ENCODE measurements at places on chromosomes 6 and 20.

DNA sequence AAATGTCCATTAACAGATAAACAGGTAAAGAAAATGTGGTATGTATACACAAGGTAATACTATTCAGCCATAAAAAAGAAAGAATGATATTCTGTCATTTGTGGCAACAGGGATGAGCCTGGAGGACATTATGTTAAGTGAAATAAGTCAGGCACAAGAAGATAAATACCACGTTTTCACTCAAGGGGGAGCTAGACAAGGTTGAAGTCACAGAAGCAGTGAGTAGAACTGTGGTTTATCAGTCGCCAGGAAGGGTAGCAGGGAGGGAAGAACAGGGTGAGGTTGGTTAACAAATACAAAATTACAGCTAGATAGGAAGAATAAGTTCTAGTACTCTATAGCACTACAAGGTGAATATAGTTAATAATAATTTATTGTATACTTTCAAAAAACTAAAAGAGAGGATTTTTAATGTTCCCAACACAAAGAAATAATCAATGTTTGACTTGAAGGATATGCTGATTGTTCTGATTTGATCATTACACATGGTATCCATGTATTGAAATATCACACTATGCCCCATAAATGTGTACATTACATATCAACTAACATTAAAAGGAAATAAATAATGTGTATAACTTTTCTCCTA lies 21.1 kb downstream of the RTN4IP1 start:
- peak; percentile 47 for DNase-seq

GRCh38 chr20:34553366-34553867 lies 5.1 kb upstream of the MAP1LC3A start:
- DNase-seq = no peak

DNA sequence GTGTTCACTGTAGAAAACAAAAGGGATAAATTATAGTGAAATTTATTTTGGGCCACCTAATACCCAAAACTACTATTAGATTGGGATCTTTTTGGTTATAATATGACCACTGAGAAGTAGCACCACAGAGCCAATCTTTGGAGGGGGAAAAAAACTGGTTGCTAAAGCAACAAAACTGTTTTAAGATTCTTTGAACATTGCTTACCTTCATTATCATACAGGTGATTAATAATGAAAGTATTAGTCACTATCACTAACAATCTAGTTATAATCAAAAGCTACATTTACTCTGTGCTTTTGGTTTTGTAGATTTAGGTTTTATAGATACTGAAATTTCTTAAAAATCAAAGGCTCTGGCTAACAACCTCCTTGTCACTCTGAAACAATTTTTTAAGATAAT lies 31.7 kb downstream of the STX7 start:
- DNase-seq = no peak

DNA sequence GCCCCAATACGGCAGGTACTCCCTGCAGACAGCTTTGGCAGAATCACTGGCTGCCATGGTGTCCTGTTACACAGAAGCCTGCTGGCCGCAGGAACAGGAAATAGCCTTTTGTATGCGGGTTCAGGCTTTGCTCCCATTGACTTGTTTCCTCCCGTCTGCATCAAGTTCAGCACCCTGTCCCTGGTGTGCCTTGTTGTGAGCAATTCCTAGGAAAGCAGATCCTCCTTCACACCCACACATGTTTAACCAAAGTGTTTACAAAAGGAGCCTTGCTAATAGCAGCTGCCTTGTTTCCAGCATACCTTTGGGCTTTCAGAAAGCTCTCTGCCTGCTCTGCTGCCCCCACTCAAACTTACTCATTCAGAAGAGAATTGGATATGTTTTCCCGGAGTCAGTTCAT lies 127.2 kb upstream of the SUPT3H start:
- peak; percentile 76 for DNase-seq

GRCh38 chr20:54633374-54634355 lies 158.3 kb downstream of the DOK5 start:
- DNase-seq = no peak

- no peak for DNase-seq
Observed at GRCh38 chr20:36571564-36572504, 1.6 kb upstream of the TGIF2 start.

GRCh38 chr6:37663019-37663810 lies 34.5 kb downstream of the MDGA1 start:
- peak; percentile 74 for DNase-seq

GRCh38 chr6:7730001-7730783 lies 4.3 kb downstream of the BMP6 start:
- no peak for DNase-seq

- DNase-seq = no peak
Observed at GRCh38 chr20:20655883-20656282, 56.6 kb downstream of the RALGAPA2 start.

DNA sequence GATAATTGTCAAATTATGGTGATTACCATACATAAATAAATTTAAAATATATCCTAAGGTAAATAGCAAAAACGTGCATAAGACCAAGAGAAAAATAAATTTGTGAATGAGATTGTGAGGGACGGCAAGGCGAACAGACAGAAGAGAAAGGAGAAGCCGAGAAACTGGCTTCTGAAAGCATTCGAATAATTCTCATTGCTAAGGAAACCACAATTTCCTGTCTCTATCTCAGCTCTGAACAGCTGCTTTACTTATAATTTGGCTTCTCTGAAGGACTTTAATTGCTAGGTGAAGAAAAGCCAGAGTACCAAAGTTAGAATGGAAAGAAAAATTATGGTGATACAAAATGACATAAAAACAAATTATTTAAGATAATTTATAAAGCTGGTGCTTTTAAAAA lies 79.0 kb upstream of the RGS17 start:
- peak; percentile 60 for DNase-seq

GRCh38 chr20:32743237-32744112 lies at the start of gene COMMD7:
TSS of gene COMMD7 (minus strand) at chr20:32743467. CDS start at chr20:32743391, 76 bp downstream.
- peak; percentile 53 for DNase-seq

DNA sequence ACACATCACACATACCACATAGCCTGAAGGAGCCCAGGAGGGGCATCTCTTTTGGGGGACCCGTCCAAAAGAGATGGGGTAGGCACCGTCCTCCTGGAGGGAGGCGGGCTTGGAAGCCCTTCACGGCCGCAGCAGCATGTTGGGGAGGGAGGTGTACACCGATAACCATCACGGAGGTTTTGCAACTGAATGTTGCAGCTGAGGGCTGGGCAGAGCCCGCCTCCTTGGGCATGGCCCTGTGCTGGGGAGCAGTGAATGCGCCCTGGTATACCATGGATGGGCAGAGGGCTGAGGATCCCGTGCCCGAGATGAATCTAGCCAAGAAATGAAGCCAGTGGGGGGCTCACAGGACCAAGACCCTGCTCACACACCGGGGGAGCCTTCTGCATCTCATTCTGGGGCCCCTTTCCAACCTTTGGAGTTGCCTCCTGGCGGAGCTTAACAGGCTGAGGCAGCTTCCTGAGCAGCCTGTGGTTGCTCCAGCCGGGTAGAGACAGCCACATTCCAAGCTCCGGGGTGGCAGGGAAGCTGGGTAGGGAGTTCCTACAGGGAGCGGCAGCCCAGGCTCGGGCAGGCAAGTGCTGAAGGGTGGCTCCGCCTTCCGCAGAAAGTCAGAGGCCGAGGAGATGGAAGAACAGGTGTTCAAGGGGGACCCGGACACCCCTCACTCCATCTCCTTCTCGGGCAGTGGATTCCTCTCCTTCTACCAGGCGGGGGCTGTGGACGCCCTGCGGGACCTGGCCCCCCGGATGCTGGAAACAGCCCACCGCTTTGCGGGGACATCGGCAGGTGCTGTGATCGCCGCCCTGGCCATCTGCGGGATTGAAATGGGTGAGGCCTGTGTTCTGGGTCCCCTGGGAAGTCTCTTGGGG lies at the start of gene PNPLA1:
TSS of gene PNPLA1 (plus strand) at position 227 of the 872 bp plus-strand sequence. CDS start at position 627, 400 bp downstream.
- DNase-seq = no peak

DNA sequence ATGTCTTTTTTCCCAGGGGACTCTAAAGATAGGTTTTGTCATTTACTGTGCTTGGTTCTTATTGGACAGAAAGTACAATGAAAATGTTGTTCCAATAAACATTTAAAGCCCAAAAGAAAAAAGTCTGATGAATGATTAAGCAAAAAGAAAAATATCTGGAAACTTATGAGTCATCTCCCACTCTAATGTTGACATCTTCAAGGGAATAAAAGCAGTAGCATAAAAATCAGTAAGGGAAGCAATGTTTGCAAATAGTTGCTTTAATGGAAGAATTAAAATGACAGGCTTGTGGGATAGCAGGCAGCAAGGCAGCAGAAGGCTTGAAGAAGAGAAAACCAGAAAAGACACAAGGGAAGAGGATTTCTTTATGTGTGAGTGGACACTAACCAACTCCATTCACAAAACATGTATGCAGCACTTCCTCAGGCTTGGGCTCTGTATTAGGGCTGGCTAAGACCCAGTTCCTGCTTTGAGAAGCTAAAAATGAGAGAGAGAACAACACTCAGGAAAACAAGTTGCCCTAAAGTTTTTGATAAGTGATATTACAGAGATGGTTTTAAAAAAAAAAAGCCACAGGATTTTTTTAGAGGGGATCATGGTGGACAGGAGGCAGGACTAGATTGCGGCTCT lies 263.2 kb upstream of the NT5E start:
- DNase-seq = peak; percentile 48

DNA sequence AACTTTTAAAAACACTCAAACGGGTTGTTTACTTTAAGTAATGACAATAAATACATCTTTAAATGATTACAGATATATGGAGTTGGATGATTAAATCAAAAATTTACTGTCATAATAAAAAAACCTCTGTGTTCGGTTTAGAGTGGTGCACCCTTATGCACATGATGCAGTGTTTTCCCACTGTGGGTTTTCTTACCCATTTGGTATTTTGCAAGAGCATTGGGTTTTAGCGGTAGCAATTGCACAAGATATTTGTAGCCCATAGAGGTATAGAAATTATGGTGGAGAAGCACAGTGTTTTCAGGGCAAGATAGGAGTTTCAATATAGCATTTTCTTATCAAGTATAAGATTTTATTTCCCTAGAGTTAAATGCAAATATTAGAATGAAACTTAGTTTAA lies 410.8 kb upstream of the PLCB4 start:
- no peak for DNase-seq

- no peak for DNase-seq
Observed at GRCh38 chr20:35490736-35491181, 35.4 kb downstream of the CEP250 start.

DNA sequence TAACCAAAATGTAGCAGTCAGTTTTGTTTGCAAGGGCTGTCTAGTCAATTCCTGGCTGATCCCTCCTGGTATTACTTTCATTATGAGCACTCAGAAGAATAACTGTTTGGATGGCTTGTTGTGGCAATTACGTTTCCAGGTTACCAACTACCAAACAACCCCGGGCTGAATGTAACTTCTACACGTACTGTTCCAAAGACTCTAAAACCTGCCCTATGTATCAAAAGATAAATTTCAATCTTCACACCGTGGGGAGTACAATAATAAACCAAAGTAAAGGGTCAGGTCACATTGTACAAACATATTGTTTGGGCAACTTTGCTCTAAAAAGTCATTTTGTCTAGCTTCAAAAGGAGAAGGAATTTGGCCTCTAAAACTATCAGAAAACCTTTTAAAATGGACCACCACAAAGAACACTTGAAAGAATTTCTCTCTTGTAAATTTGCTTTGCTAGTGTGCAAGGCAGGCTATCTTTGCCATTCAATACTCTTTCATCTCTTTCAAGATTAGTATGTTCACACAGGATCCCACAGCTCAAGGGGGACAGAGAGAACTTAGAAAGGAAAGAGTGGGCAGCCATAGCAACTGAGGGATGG lies 27.6 kb downstream of the DCDC2 start:
- no peak for DNase-seq

- no peak for DNase-seq
Observed at GRCh38 chr6:119205911-119206618, 127.6 kb upstream of the FAM184A start.

DNA sequence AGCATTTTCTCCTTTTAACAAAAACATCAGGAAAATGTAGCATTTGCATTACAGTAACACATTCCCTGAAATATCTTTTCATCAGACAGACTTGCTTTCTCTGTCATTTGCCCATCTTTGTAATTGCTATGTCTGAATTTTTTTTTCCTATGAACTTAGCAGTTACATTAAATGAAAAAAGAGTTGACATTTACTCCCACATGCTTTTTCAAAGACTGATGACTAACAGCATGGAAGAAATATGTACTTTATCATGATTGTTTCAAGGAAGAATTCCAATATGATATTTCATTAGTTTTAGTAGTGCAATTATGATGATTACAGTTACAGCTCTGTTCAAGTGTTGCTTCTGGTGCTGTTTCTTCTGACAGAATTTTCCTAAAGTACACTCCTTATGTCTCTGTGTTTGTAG lies 864.5 kb upstream of the MAN1A1 start:
- DNase-seq = no peak

- no peak for DNase-seq
Observed at GRCh38 chr6:34810936-34811632, 19.2 kb downstream of the BLTP3A start.

DNA sequence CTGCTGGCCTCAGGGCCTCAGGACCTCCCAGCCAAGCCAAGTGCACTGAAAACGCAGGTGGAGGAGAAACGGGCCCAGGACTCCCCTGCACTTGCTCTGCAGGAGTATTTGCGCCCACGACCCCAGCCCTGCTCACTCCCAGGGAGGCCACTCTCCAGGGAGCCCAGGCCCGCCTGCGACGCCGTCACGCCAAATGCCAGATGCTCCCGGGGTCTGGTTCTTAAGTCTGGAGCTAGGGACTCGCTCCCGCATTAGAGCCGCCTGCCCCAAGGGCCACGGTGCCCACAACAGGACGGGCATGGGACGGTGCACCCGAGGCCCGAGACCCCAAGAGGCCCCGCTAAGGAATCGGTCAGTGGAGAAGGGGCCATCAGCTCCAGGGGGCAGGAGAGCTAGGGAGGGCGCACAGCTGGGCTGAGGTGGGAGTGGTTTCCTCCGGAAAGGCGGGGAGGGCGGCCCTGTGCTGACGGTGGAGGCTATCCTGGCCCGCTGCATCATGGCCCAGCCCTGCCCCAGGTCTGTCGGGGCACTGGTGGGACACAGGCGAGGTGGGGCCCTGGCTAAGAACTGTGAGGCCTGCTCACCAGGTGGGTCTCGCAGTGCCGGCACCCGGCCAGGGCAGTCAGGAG lies 44.1 kb upstream of the CHRNA4 start:
- DNase-seq = no peak

GRCh38 chr6:6503191-6503590 lies 85.3 kb upstream of the LY86 start:
- no peak for DNase-seq

DNA sequence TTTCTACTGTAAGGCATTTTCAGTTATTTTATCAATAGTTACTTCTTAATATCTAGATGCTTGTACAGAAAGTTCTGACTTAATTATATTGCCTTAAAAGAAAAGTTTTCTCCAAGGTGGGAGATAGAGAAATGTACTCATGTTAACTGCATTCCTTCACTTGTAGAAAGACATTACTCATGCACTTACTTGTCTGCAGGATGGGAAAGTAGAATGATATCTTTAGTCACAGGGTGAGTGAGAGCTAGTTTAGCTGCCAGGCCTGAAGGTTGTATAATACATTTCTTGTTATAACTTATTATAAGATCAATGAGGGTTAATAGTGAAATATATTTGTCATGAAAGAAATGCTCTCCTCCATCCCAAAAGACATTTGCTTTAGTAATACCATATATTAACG lies 92.1 kb downstream of the CRYBG1 start:
- no peak for DNase-seq
